ENCODE measurements at places on chromosomes 3 and 15. TPM values are rescaled to one million over a fixed set of nuclear protein-coding genes. Genes with fewer than 3 reads are reported as not detected.

Gene SI
- total RNA-seq = not detected

Gene ISLR
- 0.13 TPM for total RNA-seq

Gene PIF1
- 9.0 TPM for total RNA-seq

Gene CHAC1
- total RNA-seq = 1.4 TPM

Gene CCR1
- total RNA-seq = not detected
